CMK (cell line): ENCODE measurements at places on chromosomes 6 and 20.

DNA sequence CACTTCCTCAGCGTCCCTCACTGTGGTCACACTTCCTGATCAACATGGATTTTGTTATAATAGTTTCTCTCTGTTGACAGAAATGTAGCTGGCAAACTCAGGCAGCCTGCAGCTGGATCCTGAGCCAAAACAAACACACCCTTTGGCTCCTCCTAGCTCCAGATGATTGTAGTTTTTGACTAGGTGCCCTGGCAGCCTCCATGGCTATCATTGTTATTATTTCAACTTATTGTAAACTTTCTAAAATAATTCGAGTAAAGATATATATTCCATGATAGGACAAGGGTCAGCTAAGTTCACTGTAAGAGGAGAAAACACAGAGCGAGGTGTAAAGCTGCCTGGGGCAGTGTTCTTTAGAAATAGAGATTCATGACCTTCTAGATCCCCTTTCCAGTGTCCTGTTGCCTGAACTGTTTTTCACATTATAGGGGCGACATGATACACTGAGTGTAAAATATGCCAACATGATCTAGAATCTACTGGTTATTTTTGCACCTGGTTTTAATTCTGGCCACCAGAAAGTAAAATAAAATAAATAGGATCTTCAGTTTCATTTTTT lies 98.2 kb upstream of the HDGFL1 start:
- DNase-seq = no peak

DNA sequence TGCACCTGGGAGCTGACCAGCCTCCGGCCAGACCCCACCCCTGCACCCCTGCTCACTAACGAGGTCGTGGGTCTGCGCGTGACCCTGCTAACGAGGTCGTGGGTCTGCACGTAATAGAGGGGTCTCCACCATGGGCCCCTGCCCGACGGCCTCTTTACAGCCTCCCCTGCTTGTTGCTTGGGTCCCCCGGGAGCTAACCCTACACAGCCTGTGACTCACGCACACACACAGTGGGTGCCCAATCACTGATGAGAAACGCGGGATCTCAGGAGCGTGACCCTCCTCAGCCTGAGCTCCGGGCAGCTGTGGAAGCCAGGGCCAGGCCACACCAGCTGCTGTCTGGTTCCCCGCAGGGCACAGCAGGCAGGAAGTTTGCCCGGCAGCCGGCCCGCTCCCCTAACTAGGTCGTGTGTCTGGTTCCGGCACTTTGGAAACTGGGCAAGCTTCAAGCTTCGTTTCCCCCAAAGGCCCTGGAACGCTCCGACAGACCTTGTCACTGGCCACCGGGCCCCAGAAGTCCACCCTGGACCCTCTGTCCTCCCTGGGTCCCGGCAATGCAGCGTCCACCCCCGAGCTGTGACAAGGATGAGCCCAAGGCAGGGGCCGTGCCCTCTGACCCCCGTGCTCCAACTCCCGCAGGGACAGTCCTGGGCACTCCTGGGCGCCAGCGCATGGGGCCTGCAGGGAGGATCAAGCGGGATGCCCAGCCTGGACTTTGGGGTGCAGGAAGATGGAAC lies 767 bp downstream of the PTK6 start:
- DNase-seq = no peak

GRCh38 chr6:135053406-135053805 lies 1.2 kb downstream of the HBS1L start:
- no peak for DNase-seq

DNA sequence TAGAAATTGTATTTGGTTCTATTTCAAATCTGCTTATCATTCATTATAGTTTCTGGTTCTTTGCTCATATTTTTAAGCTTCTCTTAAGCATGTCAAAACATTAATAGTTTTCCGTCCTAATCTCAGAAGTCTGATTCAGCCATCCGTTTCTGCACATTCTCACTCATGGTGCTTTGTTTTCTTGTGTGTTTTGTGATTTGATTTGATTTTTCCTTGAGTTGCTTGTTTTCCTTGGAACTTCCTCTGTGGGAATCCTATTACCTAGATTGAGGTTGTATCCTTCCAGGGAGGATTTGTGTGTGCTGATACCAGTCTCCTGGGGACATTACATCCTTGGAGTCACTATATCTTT lies 7.9 kb downstream of the SNX9 start:
- DNase-seq = no peak

- DNase-seq = no peak
These were observed 397 bp downstream of the PEDS1 start for GRCh38 chr20:50153153-50153499.

GRCh38 chr6:153624528-153624927 lies 414.5 kb upstream of the OPRM1 start:
- DNase-seq = no peak

- DNase-seq = no peak
These were observed 1.9 kb downstream of the PNLDC1 start for GRCh38 chr6:159801935-159802334.

DNA sequence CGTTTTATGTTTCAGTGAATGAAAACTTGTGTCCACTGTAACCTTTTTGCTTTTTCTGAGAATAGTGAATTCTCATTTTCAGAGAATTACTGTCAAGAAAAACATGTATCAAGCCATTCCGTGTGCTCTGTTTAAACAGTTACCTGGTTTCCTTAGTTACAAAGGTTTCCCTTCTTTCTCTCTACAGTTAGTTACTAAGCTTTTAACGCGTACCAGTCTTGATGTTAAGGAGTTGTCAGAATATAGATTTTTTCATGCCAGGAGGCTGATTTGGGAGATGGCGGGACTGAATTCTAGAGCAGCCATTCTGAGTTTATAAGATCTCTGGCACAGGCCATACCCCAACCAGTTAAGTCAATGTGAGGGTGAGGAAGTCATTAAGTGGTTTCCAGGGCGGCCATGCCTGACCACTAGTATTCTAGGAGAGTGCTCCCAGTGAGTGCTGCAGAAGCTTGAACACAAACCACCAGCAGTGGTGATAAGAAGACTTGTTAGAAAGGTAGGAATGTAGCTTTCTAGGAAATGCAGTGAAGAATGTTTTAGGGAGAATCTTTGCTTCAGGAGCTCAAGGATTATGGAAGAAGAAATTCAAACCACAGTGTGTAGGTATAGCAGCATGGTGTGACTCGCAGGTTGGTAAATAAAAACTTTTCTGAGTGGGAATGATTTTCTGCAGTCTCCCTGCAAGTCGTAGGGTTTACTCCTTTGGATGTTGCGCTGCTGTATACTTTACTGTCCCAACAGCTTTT lies 112.9 kb downstream of the JARID2 start:
- DNase-seq = no peak

DNA sequence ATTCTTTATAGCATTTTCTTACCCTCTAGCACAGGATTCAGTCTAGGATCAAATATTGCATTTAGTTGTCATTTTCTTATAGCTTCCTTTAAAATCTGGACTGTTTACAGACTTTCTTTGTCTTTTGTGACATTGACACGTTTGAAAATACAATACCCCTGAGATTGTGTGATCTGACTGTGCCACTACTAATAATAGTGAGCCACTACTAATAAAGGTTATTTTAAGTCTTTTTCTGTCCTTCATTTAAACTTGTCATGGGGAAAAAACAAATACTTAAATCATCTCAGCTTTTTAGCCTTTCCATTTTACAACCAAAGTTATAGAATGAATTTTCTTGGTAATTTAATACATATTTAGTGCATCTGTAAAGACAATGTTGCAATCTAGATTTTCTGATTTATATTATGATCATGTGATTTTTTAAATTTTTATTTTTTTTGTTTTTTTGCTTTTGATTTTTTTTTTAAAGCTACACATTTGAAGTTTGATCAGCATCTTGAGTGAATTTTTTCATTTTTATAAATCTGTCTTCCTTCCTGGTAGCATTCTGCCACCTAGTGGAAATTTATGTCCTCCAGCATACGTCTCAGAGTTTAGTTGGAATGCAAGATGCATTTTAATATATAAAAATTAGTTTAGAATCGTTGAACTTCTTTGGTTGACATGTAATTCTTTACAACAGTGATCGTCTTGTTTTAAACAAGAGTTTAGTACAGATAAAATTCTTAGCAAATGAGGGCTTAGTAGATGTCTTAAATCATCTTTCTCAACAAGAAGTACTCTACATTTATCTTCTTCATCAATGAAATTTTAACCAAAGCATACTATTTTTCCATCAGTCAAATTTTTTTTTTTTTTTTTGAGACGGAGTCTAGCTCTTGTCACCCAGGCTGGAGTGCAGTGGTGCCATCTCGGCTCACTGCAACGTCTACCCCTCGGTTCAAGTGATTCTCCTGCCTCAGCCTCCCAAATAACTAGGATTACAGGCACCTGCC lies 119.4 kb downstream of the NCOA3 start:
- DNase-seq = peak; percentile 26

DNA sequence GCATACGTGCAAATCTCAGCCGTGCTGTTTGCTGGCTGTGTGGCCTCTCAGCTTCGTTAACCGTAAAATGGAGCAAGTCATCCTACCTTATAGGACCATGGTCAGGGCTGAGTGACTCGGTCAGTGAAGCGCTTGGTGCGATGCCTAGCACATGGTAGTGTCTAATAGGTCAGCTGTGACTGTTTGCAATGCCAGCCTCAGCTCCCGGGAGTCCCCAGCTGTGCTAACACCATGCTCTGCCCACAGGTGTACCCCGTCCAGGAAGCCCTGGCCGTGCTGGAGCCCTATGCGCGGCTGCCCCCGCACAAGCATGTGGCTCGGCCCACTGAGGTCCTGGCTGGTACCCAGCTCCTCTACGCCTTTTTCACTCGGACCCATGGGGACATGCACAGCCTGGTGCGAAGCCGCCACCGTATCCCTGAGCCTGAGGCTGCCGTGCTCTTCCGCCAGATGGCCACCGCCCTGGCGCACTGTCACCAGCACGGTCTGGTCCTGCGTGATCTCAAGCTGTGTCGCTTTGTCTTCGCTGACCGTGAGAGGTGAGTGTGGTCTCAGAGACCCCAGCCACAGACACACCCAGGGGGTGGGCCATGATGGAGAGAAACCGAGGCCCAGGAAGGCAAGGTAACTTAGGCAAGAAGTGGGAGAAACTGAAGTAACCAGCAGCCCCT lies 10.6 kb downstream of the TRIB3 start:
- no peak for DNase-seq

DNA sequence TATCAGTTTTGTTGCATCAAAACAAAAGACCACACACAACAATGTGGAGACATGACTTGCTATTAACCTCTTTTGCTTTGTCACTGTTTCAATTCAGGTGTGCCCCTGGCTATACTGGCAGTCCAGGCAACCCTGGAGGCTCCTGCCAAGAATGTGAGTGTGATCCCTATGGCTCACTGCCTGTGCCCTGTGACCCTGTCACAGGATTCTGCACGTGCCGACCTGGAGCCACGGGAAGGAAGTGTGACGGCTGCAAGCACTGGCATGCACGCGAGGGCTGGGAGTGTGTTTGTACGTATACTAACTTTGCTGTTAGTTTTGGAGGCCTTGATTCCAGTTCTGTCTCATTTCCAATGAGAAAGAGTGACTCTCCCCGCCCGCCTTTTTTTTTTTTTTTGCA lies 356.9 kb downstream of the ARHGAP18 start:
- DNase-seq = no peak

DNA sequence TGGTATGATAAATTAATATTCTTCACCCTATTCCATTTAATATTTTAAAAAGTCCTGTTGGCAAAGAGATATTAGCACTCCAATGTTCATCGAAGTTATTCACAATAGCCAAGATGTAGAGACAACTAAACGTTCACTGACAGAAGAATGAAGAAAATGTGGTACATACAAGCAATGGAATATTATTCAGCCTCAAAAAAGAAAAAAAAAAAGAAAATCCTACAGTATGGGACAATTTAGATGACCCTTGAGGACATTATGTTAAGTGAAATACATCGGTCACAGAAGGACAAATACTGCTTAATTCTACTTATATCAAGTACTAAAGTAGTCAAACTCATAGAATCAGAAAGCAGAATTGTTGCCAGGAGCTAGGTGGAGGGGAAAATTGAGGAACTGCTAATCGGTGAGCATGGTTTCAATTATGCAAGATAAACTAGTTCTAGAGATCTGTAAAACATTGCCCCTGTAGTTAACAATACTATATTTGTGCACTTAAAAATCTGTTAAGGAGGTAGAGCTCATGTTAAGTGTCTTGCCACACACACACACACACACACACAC lies 4.7 kb downstream of the GCLC start:
- no peak for DNase-seq

DNA sequence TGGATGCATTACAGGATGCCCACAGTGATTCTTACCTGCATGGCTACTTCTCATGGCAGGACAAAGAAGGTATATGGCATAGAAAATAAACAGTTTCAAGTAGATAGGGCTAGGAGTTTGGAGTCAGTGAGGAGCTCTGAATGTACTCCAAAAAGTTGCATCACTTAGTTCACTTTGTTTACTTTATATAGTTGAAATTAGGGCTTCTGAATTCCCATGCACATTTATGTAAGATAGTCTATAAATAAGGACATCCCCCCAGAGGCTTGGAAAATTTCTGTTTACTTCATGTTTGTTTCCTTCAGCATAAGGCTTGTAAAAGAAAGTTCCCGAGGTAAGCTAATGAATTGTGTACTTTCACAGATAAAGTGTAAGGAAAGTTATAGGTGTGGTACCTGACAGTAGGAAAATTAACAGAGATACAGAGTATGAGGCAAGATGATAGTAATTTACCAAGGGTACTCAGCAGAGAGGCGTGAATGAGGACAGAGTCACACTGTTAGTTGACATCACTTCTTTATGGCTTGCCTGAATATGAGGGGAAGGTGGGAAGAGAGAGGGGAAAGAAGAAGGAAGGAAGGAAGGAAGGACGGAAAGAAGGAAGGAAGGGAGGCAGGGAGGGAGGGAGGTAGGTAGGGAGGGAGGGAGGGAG lies 51.1 kb downstream of the ADTRP start:
- DNase-seq = no peak

GRCh38 chr6:69913361-69913760 lies 47.0 kb downstream of the COL19A1 start:
- DNase-seq = no peak

DNA sequence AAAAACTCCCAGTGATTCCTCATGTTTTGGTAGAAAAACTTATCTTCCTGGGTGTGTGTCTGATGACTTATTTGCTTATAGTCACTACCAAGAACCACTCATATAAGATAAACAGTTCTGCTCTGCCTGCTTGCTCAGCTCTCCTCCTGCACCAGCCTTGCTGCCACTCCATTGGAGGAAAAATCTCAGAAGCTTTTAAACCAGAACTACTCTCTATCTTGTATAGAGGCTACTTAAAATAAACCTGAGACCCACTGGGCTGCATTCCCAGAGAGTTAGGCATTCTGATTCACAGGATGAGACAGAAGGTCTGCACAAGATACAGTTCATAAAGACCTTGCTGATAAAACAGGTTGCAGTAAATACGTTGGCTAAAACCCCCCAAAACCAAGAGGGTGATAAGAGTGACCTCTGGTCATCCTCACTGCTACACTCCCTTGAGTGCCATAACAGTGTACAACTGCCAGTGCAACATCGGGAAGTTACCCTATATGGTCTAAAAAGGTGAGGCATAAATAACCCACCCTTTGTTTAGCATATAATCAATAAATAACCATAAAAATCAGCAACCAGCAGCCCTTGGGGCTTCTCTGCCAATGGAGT lies 728.3 kb downstream of the EPHA7 start:
- DNase-seq = no peak
